Kasumi-1 (cell line): ENCODE measurements at places on chromosomes 1 and 21.

DNA sequence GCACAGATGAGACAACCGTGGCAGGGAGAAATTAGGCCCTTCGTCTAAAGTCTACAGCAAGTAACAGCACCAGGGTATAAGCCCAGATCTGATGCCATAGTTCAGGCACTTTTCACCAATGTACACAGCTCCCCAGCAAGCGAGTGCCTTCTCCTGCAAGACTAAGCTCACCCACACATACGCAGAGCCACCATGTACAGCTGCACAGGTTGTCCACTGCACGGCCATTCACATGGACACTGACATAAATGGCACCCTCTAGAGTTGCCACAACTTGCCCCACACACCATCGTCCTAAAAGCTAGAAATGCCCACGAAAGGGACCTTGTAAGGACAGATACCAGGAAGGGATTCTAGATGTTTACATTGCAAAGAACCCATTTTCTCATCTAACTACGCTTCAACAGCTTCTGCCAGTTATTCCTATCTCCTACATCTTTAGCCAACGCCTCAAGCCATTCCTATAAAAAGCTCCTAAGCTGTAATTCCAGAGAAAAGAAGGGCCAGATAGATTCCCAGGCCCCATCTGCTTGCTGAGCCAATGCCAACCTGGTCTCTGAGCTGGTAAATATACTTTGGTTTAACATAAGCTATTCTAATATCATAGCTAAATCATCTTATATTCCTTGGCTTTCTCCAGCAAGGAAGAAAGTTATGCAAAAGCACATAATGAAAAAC is 174.0 kb upstream of the KAZN start:
- DNase-seq, result no peak

- no peak for DNase-seq
Measured at GRCh38 chr1:201676641-201677040, 137.7 kb downstream of the NAV1 start.

DNA sequence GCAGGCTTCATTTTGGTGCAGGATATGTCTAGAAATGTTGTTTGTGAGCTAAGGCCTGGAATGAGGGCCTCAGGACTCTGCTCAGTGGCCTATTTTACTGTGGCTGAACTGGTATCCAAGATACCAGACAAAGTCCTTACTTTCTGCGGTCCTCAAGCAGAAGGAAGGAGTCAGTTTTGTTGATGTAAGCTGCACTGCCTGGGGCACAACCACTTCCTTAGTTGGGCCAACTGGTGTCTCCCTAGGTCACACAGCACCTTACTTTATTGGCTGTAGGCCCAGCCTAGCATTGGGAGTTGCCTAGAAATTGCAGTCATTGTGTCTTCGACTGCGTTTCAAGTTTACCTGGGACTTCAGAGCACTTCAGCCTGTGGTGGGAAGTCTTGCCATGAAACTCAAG is 1322.7 kb downstream of the AMY1C start:
- DNase-seq, result peak; percentile 9

GRCh38 chr1:38558500-38559445 is 300.8 kb downstream of the RRAGC start:
- no peak for DNase-seq

GRCh38 chr1:157920748-157921147 is 72.7 kb upstream of the KIRREL1 start:
- no peak for DNase-seq

GRCh38 chr1:6815726-6816125 is 30.5 kb downstream of the CAMTA1 start:
- no peak for DNase-seq

DNA sequence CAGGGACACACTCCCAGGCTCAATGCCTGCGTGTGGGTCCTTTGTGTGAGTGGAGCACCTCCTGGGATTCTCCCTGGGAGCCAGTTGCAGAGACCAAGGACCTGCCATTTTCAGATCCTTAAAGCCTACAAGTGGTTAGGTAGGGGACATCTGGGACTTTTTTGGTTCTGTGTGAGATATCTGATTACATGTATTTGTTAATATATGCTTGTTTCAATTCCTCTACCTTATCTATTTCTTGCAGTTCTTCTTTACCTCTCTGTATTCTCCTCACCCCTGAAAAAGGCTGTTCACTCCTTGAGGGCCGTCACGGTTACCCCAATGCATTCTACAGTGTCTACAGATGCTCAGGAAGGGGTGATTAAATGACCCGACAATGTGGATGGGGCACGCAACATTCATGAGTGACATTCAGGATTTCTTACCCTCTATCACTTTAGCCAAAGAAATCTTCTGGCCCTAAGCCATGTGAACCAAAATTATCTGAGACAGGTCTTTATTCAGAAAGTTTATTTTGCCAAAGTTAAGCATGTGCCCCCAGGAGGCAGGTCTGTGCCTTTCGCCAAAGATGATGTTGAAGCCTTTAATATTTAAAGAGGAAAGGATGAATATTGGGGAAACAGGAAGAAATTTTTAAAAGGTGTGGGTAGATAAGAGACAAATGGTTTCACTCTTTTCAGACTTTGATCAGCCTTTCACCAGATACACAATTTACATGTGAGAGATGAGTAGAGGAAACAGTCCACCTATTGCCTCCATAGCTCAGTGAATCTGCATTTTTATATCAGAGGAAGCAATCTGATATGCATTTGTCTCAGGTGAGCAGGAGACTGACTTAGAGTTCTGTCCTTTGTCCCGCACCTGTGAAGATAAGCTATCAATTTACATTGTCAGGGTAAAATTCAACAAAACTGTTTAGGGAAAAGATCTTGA is 44.6 kb upstream of the MPZL1 start:
- DNase-seq, result no peak

GRCh38 chr1:18161690-18162089 is 54.1 kb downstream of the IGSF21 start:
- no peak for DNase-seq

GRCh38 chr1:94611681-94612475 is 70.3 kb upstream of the F3 start:
- DNase-seq, result no peak

DNA sequence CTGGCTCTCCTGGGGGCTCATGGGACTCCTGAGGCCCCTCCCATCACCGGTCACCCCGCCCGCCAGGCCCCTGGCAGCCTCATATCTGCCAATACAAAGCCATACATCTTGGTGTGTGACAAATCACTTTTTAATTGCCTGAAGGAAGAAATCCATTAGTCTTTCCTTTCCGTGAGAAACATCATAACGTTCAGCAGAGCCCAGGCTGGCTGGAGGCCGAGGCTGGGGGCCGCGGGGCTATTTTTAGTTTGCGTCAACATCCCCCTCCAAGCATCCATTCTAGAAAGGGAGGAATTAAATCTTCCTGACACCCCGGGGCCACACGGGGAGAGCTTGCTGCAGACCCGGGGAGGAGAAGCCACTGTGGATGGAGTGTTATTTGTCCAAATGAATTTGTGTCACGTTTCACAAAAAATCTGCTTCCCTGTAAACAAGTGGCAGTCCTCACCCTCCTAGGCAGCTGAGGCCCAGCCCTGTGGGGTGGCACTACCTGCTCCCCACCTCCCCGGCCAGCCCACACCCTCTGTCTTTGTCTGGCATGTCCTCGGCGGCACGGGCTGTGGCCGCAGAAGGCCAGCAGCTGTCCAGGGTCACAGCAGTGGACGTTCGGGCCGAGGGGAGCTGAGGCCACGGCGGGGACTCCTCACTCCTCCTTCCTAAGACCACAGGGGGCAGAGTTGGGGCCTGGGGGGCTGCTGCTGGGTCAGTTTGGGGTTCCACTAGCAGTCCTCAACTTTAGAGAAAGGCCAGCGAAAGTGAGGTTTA is 236.9 kb upstream of the VAMP3 start:
- DNase-seq, result no peak

DNA sequence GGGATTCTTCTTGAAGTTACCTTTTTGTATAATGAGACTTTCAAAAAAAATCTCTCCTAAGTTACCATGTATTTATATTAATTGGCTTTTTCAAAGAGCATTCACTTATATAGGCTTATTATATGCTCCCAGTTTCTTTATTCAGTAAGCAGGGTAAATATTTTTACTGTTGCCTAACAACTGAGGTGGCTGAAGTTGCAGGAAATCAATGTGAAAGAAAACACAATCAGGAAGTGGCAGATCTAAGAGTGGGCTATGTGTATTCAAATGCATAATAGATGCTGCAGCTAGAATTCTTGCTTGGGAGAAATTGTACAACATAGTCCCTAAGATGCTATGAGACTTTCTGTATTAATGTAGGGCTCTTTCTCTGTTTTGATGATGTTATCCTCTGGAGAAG is 606.9 kb downstream of the NUF2 start:
- no peak for DNase-seq

- DNase-seq, result peak; percentile 12
Measured at GRCh38 chr1:213070406-213070805, 19.4 kb downstream of the RPS6KC1 start.

DNA sequence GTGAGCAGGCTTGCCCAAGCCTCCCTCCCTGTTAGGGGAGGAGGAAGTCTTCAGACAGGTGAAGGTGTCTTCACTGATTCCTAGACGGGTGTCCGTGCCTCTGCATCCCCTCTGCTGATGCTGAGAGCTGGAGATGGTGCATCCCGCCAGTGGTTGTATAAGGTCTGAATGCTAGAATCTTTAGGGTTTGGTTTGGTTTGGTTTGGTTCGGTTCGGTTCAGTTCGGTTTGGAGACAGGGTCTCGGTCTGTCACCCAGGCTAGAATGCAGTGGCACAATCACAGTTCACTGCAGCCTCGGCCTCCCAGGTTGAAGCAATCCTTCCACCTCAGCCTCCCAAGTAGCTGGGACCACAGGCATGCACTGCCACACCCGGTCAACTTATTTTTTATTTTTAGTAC is 153.6 kb downstream of the PGBD5 start:
- DNase-seq, result no peak

GRCh38 chr1:16984717-16985116 is 4.3 kb upstream of the MFAP2 start:
- DNase-seq, result no peak

- DNase-seq, result peak; percentile 31
Measured at GRCh38 chr21:41768437-41769042, 1.7 kb upstream of the RIPK4 start.

GRCh38 chr1:195915826-195916225 is 692.4 kb downstream of the KCNT2 start:
- DNase-seq, result peak; percentile 74
